ENCODE measurements at places on chromosomes 7 and 10.
A peak's percentile ranks its signal among the peaks of the same experiment; 100 is the strongest.

DNA sequence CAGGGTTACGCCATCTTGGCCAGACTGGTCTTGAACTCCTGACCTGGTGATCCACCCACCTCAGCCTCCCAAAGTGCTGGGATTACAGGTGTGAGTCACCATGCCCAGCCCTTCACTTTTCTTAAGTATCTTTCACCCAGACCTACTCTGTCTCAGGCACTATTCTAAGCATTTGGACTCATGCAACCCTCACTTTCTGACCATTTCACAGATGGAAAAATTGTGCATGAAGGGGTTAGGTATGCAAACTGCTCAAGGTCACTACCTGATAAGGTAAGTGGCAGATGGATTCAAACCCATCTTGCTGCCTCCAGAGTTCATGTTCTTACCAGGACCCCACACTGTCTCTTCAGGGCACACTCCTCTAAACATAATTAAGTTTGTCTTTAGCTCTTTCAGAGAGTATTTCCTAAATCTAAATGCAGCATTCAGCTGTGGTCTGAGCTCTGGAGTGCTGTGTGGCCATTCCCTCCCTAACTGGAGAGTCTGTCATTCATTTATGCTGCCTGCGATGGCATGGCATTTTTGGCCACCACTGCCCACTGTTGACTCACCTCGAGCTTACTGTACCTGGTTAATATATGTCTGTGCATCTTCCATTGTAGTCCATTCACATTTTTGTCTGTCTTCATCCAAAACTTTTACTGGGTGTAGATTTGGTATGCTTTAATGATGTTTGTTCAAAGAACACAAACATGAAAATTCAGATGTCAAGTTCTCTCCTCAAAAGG, 88.4 kb downstream of the CCDC71L start:
- DNase-seq = no peak

DNA sequence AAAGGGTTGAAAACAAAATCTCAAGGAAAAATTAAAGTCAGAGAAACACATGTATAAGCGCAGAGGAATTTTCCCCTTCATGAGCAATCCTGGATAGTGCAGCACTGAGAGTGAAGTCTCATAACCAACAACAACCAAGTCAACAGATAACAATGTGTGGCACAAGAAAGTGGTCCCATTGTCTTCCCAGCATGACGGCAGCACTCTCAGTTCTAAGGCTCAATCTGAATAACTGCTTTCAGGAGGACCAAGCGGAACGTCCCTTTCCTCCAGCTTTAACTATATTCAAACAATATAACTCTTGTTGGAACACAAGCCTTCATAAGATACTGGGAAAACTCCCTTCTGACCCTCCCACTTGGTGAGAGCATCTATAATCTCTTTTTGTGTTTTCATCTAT, 137.9 kb downstream of the RAPGEF5 start:
- DNase-seq = no peak

- DNase-seq = no peak
Measured at GRCh38 chr10:121108051-121108450, 256.9 kb downstream of the WDR11 start.

DNA sequence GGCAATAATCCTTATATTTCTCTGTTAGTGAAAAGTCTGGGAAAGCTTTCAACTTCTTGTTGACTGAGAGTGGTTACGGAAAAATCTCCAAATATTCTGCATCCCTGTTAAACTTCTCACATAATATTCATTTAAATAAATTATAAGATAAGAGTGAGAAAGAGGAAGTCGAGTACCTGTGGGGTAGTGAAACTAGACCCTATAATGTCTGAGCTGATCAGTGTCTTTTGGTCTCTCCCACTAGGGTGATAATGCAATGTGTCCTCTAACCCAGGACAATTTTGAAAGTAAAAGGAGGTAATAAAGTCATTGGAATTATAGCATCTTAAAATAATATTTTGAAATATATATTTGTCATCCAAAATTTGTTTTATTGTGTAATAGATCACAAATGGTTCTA, 2.1 kb upstream of the AGR3 start:
- no peak for DNase-seq

DNA sequence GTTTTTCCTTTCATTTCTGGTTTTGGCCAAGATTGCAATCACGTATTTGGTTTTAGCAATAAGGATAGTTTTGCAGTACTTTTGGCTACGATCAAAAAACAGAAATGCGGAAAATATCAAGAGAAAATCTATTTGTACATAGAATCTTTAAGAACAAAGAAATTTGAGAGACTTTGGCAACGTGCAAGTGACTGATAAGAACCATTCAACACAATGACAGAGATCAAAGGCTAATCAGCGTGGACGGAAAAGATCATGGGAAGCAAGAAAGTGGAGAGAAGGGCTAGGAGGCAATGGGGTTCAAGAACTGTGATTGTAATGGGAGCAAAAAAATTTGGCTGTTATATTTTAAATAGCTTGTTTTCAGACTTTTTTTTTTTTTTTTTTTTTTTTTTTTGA, 16.2 kb upstream of the LRRN3 start:
- no peak for DNase-seq

- no peak for DNase-seq
Measured at GRCh38 chr7:154767142-154767541, 235.8 kb downstream of the PAXIP1 start.

- no peak for DNase-seq
Measured at GRCh38 chr10:76444034-76444800, 1012.8 kb downstream of the LRMDA start.

DNA sequence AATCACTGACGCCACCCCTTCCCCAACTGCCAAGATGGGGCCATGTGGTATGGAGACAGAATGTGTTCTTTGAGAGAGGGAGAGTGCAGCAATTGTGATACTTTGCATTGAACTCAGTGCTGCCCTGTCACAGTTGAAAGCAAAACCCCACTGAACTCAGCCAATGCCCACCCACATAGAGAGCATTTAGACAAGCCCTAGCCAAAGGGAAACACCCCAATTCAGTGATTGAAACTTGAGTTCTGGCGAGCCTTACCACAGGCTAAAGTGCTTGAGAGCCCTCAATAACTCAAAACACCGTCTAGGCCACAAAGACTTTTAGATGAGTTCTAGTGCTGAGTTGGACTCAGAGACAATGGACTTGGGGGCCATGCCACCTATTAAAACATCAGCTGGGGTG, 751.9 kb upstream of the POT1 start:
- DNase-seq = no peak

GRCh38 chr10:24882047-24882698, 70.2 kb downstream of the PRTFDC1 start:
- no peak for DNase-seq

DNA sequence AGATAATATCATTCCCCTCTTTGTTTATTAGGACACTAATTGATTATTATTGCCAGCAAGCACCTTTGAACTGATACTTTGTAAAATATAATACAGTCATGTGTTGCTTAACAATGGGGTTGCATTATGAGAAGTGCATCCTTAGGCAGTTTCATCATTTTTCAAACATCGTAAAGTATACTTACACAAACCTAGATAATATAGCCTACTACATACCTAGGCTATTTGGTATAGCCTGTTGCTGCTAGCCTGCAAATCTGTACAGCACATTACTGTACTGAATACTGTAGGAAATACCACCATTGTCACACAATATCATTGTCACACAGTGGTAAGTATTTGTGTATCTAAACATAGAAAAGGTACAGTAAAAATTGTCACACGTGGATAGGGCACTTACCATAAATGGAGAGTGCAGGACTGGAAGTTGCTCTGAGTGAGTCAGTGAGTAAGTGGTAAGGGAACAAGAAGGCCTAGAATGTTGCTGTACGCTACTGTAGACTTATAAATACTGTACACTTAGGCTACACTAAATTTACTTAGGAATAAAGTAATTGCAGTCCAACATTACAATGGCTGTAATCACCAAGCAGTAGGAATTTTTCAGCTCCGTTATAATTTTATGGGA, 70.7 kb downstream of the LCOR start:
- no peak for DNase-seq

DNA sequence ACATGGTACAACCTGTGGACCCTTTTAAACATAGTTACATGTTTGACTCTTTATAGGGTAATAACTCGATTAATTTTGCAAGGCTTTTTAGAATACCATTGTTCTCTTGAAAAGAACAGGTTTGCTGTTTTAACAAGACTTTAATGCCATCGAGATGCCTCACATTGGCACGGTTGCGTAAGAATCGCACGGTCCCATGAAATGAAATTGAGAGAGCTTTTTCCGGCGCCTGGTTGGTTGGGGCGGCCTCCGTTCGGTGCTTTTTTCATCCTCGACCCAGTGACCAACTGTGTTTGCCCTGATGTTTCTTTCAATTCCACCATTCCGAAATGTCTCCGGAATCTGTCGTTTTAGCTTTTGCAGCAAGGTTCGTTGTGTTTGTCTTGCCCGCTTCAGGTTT, 142.4 kb downstream of the CUX1 start:
- DNase-seq = no peak

DNA sequence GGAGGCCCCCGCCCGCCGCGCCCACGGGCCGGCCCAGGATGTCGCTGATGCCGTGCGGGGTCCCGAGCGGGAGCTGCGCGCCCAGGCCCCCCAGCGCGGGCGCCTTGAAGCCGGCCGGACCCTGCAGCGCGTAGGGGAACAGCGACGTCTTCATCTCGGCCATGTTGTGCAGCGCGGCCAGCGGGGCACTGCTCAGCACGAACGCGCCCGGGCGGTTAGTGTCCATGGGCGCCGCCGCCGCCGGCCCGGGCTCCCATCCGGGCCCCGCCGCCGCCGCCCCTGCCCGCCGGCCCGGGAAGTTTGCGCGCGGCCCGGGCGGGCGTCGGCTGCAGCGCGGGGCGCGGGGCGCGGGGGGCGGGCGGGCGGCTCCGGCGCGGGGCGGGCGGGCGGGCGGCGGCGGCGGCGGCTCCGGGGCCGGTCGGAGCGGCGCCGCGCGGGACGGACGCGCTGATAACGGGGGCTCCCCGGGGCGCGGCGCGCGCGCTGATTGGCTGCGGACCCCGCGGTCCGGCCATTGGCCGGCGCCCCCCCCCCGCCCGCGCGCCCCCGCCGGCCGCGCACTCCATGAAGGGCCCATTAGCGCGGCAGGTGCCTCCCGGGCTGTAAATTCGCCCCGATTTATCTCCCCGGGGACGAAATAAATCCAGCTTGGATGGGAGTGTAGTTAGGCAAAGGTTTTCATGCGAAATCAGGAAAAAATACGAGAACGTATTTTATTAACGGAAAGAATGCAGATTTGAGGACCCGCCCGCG, at the start of gene NKX6-2:
TSS of gene NKX6-2 (minus strand) at position 425 of the 753 bp plus-strand sequence. CDS start at position 226, 199 bp downstream.
- DNase-seq = no peak

GRCh38 chr10:110327262-110327914, 22.7 kb upstream of the SMNDC1 start:
- no peak for DNase-seq

DNA sequence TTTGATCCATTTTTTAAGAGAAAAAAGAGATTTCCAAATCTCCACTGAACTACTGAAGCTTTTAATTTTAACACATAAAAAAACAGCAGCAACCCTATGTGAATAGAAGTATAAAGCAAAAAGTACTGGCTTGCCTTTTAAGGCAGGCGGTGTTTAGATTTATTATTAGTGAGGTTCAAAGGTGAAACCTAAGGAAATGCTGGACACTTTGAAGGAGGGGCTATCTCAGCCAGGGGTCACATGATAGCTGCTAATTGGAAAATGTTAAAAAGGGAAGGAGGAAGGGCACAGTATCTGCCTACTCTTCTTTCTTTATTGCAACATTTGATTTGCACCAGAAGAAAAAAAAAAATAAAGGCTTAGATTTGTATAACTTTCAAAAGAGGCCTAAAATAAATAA, 183.8 kb downstream of the SKAP2 start:
- DNase-seq = no peak

DNA sequence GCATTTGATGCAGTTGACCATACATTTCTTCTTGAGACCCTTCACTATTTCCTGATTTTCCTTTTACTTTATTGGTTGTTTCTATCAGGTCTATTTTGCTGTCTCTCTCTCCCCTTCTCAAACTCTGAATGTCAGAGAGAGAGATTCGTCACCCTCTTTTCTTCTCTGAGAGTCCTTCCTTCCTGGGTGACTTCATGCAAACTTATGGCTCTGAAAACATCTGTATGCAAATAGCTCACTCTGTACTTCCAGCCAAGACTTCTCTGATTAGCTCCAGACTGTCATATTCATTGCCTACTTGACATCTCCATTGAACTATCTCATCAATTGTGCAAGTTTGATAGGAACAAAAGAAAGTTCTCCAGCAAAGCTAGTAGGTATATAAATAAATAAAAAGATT, 191.7 kb upstream of the KLF6 start:
- DNase-seq = no peak

GRCh38 chr10:104680467-104681401, 39.6 kb downstream of the SORCS3 start:
- no peak for DNase-seq

GRCh38 chr10:3046981-3047547, 20.3 kb upstream of the PFKP start:
- no peak for DNase-seq

DNA sequence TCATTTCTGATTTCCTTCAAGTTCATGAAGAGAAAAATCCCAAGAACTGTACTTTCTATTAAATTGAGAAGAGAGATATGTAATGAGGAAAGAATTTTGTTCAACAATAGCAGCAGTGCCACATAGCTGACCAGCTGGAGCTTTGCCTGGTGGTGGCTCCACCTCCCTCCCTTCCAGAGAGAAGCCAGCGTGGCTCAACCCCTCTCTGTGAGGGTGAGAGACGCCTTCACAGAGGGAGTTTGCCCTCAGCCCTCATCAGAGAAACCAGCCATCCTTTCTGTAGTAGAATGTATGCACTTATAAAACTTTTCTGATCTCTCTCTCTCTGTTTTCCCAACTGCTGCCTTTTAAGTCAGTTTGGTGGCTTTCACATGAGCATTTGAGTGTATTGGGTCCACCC, 20.5 kb upstream of the COL1A2 start:
- no peak for DNase-seq

DNA sequence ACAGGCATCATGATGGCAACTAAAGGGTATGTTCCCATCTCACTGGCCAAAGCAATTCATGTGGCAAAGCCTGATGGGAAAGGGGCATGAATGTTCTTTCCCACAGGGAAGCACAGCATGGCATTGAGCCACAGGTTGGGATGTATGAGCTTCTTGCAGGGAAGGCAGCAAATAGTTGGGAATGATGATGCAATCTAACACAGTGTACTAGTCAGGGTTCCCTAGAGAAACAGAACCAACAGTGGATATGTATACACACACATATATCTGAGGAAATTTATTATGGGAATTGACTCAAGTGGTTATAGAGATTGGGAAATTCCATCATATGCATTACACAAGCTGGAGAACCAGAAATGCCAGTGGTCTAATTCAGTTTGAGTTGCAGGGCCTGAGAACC, 253.6 kb upstream of the NPVF start:
- no peak for DNase-seq

- DNase-seq = peak; percentile 34
Measured at GRCh38 chr7:2012981-2013380, 219.8 kb downstream of the MAD1L1 start.

GRCh38 chr7:133853706-133854276, 273.3 kb upstream of the LRGUK start:
- peak; percentile 6 for DNase-seq

DNA sequence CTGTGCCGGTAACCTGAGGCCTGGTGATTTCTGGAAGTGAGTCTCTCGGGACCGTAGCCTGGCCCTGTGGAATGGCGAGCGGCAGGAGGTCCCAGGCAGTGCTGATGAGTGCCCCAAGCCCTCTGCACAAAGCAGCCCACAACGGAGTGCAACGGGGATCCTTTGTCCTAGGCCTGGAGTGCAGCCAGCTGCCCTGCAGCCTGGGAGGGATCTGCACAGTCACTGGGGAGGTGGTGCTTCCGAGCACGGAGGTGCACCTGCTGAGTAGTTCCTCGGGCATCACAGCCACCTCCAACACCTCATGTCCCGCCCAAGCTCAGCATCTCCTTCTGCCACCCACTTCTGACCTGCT, 162.8 kb upstream of the ZMIZ1 start:
- peak; percentile 20 for DNase-seq

GRCh38 chr10:13672548-13672947, 85.8 kb downstream of the PRPF18 start:
- no peak for DNase-seq
